ENCODE measurements at places on chromosomes 5 and 9.

DNA sequence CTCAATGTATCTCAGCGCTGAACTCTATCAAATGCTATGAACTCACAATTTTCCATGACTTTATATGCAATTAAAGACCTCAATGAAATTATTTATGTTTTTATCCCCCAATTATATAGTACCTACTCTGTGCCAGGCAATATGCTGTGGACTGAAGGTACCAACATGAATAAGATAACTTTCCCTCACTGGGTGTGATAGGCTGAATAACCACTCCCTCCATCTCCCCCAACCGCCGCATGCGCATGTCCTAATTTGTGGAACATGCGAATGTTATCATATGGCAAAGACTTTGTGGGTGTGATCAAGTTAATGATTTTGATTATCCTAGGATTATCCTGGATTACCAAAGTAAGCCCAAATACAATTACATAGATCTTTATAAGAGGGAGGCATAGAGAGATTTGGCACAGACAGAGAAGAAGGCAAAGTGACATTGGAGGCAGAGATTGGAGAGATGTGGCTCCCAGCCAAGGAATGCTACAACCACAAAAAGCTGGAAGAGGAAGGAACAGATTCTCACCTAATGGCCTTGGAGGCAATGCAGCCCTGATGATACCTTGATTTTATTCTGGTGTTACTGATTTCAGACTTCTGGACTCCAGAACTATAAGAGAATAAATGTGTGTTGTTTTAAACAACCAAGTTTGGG is 149.1 kb upstream of the VCAN start:
- DNase-seq, result no peak

DNA sequence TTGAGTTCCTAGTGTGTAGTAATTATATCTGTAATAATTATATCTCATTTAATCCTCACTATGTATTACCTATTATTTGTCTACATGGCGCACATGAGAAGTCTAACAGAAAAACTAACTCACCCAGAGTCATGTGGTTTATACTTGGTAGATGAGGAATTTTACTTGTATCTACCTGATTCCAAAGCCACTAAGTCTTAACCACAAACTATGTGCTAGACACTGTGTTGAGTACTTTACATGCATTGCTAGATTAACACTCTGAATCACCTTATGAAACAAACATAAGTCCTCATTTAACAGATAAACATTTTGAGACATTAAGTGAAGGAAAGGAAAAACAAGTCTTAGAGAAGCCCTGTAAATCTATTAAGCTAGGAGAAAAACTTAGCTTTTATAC is 404.8 kb downstream of the TLR4 start:
- no peak for DNase-seq

DNA sequence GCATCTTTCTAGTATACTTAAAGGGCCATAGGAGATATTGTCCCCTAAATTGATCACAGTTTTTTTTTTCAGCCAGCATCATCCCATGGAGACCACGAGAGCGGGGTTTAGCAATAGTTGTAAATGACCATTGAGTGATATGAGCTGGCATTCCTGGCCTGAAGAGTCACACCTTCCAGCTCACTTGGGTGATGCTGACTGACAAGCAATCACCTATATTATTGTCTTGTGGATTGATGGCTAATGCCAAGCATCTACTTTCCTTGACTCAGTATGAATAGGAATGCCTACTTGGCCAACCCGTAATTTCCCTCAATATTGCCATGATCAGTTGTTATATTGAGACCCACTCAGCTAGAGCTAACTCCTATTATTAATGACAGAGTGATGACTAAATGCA is 70.5 kb downstream of the ADAMTSL1 start:
- DNase-seq, result no peak

GRCh38 chr9:108386859-108387384 is 468.9 kb downstream of the ACTL7B start:
- DNase-seq, result no peak

- DNase-seq, result peak; percentile 18
Measured at GRCh38 chr9:105341434-105342146, 97.1 kb downstream of the SLC44A1 start.

- DNase-seq, result no peak
Measured at GRCh38 chr5:44565902-44566301, 176.7 kb upstream of the FGF10 start.

- DNase-seq, result peak; percentile 16
Measured at GRCh38 chr5:88602584-88602983, 280.4 kb downstream of the MEF2C start.

DNA sequence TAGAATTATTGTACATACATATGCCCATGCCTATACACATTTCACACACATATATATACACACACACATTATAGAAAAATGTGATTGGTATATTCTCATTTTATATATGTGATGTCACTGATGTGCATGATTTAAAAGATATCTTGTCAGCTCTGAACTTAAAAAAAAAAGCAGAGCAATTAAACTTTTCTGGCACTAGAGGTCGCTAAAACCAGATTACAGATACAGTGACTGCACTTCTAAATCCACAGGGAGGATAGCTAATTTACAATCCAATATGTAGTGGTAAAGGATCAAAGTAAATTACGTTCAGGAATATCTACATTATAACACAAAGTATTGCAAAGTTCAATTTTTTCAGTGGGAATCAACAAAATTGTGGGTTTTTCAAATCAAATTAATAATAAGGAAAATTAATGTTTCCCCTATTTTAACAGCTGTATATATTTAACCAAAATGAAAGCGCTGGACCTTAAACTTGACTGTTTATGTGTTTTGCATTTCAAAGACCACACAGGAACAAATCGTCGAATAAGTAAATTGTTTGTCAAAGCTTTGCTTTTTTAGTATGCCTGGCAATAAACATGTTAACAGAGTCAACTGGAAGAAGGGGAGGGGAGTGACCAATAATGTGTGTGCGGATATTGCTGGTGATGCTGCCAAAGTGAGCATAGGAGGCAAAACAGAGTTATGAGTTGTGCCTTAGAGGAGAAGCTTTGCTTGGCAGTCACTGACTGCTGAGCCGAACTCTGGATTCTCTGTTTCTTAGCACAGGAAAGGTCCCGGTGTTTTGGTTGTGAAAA is 1201.4 kb upstream of the C9orf72 start:
- DNase-seq, result no peak

DNA sequence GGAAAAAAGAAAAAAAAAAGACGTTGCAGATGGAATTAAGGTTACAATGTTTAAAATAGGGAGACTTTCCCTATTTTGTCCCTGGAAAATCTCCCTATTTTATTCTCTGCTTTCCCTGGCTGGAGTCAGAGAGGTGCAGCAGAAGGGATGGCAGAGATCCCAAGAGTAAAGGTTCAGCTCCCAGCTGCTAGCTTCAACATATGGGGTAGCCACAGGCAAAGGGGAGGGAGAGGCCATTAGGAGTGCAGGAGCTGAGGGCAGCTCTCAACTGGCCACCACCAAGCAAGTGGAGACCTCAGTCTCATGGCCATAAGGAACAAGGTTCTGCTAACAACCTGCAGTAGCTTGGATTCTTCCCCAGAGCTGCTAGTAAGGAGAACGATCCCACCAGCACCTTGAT is 367.0 kb upstream of the DAP start:
- no peak for DNase-seq

- no peak for DNase-seq
Measured at GRCh38 chr9:113656771-113657670, 193.5 kb downstream of the RGS3 start.

DNA sequence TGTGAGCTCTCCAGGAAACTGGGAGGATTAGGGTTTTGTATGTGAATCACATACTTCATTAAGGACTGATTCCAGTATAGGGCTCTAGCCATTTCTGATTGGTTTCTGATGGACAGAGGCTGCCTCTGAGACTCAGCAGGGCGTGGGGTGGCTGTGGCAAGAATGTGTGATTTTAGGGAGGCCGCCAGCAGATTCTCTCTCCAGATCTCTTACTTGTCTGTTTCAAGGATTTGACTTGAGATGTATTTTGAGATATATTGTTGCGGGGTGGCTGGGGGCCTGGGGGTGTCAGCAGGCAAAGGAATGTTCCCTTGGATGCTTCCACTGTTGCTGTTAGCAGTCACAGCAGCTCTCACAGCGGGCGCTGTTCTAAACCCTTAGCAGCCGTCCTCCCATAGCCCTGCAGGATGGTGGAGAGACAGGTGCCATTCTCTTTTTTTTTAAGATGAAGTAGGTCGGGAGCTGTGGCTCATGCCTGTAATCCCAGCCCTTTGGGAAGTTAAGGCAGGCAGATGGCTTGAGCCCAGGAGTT is 8.0 kb upstream of the HNRNPAB start:
- no peak for DNase-seq

DNA sequence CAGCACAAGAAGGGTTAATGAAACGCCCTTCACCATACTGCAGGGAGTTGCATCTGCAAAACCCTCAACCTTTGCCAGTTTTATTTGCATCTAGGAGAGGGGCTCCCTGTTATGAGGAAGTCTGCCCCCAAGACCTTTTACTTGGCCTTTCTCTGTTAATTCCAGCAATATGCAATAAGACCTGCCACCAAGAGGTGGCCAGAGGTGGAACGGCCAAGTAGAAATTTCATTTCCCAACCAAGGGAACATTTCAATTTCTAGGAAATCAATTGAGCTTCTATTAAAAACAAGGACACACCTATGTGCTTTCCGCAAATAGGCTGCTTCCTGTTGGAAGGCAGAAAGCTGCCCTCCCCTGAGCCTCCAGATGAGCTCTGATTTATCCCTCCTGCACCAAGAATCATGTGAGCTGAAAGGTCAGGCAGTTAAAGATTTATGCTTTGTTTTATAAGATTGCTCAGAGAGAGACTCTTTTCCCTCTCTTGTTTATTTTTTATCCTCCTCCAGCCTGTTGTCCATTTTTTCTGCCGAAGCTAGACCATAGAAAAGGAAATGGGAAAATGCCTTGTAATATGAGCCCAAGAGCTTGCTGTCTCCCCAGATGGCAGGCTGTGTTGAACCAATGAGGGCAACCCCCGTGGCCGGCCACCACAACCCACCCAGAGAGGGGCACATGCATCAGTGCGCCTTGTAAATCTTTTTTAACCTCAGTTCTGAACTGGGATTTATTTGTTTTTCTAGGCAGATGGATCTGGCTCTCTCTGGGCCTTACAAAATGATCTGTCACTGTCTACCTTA is 572.8 kb downstream of the TLE1 start:
- no peak for DNase-seq

- no peak for DNase-seq
Measured at GRCh38 chr5:175328687-175329086, 115.3 kb downstream of the DRD1 start.

DNA sequence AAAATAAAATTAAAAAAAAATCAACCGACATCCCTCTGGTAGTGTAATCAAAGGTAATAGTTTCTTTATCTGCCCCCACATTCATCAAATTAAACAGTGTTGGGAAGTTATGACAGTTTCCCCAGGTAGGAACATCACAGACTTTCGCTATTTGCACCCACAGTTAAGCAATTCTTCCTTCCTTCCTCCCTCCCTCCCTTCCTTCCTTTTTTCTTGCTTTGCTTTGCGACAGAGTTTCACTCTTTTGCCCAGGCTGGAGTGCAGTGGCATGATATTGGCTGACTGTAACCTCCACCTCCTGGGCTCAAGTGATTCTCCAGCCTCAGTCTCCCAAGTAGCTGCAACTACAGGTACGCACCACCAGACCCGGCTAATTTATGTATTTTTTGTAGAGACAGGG is 10.8 kb upstream of the BICD2 start:
- no peak for DNase-seq

DNA sequence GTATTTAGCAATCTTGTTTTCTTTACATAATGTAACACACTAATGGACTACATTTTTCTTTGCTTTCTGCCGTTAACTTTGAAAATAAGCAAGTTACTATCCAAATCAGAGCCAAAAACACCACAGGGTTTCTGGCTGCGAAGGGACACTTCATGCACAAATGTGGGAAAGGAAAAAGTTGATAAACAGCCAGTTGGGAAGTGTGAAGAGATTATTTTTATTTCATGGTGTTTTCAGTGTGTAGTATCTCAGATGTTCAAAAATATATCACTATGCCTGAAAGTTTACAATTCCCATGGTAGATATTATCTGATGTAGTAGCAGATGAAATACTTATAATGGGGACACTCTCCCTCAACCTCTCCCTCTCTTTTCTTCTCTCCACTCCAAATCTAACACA is 135.3 kb downstream of the CETN3 start:
- DNase-seq, result no peak

- DNase-seq, result no peak
Measured at GRCh38 chr5:150613991-150614660, 26.3 kb upstream of the SYNPO start.

GRCh38 chr5:41161271-41161670 is 52.1 kb downstream of the C6 start:
- DNase-seq, result no peak

GRCh38 chr5:60023255-60023654 is 129.7 kb upstream of the PDE4D start:
- DNase-seq, result no peak

GRCh38 chr9:89766991-89767390 is 162.2 kb downstream of the GADD45G start:
- no peak for DNase-seq

DNA sequence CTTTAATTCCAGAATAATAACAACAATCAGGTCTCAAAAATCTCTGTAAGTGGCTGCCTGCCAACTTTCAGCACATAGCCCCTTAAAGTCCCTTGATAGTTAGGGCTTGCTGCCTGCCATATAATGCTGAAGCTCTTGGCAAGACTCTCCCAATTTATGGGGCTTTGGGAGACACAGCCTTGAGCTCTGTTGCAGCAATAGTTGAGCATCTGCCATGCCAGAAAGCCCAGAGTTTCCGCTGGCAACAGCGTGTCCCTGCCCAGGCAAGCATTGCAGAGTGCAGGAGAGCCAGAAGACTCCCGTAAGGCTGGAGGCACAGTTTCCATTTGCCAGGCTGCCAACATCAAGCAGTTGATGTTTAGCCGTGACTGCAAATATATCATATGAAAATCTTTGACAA is 678.5 kb upstream of the NUDT12 start:
- DNase-seq, result no peak

DNA sequence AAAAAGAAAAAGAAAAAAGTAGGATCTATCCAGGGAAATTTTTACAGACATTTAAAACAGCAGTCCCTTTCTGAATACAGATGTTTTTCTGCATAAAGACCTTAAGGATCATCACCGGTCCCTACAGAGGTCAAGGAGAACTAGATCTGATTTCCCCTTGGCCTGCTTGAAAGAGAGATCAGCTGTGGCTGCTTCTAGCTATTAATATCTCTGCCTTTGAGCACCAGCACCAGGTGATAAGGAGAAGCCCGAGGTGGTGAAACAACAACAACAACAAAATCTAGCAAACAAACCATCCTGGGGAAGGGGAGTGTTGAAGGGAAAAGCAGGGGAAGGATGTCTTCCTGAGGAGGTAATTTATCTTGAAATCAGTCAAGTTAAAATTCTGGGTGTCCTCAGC is 42.1 kb downstream of the ZNF366 start:
- no peak for DNase-seq

- no peak for DNase-seq
Measured at GRCh38 chr9:132008855-132009812, 70.5 kb downstream of the MED27 start.

GRCh38 chr9:93308676-93309075 is 124.7 kb downstream of the WNK2 start:
- no peak for DNase-seq

GRCh38 chr9:97714435-97714834 is 17.3 kb upstream of the XPA start:
- no peak for DNase-seq

- no peak for DNase-seq
Measured at GRCh38 chr9:81250606-81251005, 438.7 kb downstream of the TLE1 start.

GRCh38 chr5:177328545-177329231 is 17.0 kb upstream of the MXD3 start:
- no peak for DNase-seq

- DNase-seq, result no peak
Measured at GRCh38 chr5:160930406-160930805, 78.4 kb upstream of the ATP10B start.

- no peak for DNase-seq
Measured at GRCh38 chr9:19479874-19480273, 71.1 kb downstream of the ACER2 start.

Data from activated CD4-positive, alpha-beta T cell treated with anti-CD3 and anti-CD28 coated beads, Interleukin-2, amount 50 U/mL, for 16 hours (primary cell).